ENCODE measurements at places on chromosomes 3 and 15. TPM values are rescaled to one million over a fixed set of nuclear protein-coding genes. Genes with fewer than 3 reads are reported as not detected.

The ASB14 gene
- total RNA-seq = not detected

DNA sequence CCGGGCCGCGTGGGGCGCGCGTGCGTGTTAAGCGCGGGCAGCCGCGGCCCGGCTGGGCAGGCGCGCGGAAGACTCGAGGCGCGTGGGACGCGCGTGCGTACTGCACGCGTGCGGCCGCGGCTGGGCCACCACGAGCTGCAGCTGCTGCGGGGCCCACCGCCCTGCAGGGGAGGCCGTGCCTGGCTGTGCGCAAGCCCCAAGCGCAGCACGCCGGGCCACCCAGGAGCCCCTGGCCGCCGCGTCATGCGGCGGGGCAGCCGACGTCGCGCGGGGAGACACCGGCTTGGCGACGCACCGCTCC lies 590 bp upstream of the TRIM71 start:
- DNase-seq = no peak

GRCh38 chr3:155047672-155048071 lies 32.4 kb upstream of the MME start:
- no peak for DNase-seq

The TRIM42 gene
- not detected for total RNA-seq

The SIDT1 gene
- 2.4 TPM for total RNA-seq

GRCh38 chr15:59590027-59590426 lies 21.6 kb upstream of the GCNT3 start:
- DNase-seq = no peak

The PDZRN3 gene
- total RNA-seq = 4.9 TPM

GRCh38 chr3:29324180-29324651 lies 43.3 kb downstream of the RBMS3 start:
- no peak for DNase-seq

DNA sequence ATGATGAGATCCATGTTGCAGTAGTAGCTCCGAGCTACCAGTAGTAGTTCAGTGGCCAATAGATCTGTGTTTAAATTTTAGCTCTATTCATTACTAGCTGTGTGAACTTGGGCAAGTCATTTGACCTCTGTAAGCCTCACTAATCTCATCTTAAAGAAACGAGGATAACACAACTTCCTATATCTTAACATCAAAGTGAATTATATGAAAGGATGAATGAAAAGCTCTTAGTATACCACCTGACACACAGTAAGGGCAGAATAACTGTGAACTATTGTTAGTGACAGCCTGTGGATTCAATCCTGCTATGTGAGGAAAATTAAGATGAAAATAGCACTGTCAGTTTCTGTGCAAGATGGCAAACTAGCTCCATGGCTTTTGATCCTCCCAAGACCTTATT lies 114.5 kb upstream of the PHLDB2 start:
- DNase-seq = no peak

The VPS33B gene
- total RNA-seq = 8.8 TPM

- DNase-seq = no peak
Observed at GRCh38 chr3:93961489-93961888, 12.2 kb downstream of the PROS1 start.

GRCh38 chr15:24856397-24857390 lies 98.1 kb upstream of the SNRPN start:
- no peak for DNase-seq

GRCh38 chr15:95319242-95319641 lies 1011.3 kb upstream of the NR2F2 start:
- no peak for DNase-seq

DNA sequence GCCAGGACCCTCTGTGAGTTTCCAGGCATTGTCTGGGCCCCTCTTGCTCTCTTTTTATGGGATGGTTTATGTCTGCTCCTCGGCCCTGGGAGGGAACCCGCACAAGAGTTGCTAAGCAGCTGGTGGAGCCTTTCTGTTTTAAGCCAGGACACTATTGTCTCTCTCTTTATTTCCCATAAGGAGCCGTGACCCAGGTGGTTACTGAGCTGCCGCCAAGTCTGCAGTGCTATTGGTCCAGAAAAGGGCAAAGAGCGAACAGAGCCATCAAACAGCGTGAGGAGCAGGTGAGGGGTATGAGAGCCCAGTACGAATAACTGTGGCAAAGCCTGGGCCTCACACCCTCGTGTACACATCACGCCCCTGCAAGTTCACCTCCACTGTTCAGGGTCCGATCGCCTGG lies 280.2 kb downstream of the SHQ1 start:
- no peak for DNase-seq

DNA sequence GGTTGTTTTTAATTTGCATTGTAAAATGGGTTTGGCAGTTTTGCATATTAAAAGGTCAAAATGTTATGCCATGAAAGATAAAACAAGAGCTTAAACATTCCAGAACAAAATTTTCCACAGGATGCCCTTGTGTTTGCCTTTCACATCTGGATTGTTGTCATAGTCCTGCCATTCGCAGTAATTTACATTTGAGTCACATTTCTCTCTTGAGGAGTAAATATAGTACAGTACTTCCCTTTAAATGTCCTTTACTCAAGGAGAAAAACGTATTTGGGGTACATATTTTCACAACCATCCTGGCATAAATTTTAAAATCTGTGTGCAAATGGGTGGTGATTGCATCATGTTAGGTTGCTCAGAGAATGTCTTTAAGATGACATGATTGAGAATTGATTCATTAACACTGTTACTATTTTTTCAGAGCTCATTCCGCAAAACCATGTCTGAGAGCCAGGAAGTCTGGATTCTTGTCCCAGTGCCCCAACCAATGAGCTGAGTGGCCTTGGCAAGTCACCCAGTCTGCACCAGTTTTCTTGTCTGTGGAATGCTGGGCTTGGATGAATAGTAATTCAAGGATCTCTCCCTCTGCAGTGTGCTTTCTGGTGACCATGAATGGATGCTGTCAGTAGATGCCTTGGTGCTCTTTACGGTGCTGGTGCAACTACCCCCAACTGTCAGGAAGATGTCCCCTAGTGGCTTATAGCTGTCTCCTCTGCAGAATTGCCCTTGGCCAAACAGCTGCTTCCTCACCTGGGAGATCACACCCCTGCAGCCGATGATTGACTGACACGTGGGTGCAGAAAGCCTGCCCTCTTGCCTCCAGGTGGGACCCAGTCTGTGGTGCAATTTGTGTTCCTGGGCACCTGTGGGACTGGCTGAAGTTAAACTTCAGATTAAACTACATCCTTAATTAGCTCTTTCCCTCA lies 43.0 kb downstream of the ABHD5 start:
- no peak for DNase-seq

DNA sequence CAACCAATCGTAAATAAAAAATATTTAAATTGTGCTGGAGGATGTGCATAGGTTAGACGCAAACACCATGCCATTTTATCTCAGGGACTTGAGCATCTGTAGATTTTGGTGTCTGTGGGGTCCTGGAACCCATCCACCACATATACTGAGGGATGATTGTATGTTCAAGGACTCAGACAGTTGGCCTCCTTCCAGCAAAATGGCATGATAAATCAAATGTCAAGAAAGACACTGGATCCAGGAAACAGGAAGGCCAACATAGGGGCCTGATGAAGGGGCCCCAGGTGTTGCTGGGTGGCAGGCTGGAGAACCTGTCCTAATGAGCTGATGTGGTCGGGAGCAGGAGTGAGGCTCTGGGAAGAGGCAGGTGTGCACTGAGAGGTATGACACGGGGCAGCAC lies 289.5 kb downstream of the GABRG3 start:
- DNase-seq = no peak

Measured in pancreas (tissue), 10 donors.